ENCODE measurements at places on chromosomes 16 and 17.
A peak's percentile ranks its signal among the peaks of the same experiment; 100 is the strongest.

GRCh38 chr16:31078597-31079341 lies 4.5 kb downstream of the ZNF646 start:
- peaks cover 75% of the 10 kb centered on the region for H3K36me3 ChIP-seq
- no peaks in the 10 kb centered on the region for H3K27me3 ChIP-seq
- no peak overlapping the region for H3K4me3 ChIP-seq
- peaks cover 9% of the 10 kb centered on the region for H3K4me1 ChIP-seq

DNA sequence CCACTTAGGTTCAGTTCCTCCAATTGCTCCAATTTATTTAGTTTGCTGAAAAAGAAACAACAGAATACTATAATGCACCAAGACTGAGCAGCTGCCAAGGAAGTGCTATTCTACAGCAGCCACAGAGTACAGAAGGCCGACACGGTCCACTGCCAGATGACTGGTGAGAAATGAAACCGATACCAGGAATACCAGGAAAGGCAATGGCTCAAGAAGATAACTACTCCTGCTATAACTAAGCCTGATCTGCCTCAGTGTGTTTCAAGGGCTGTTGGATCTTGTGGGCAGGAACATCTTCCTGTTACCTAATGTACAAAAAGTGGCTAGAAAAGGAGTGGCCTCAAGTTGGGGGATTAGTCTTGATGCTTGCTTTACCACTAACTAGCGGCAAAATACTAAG lies 32.8 kb downstream of the MARVELD3 start:
- no peaks in the 10 kb centered on the region for H3K27me3 ChIP-seq
- H3K4me3 ChIP-seq, result no peak overlapping the region
- no peak overlapping the region for H3K27ac ChIP-seq
- H3K4me1 ChIP-seq, result no peaks in the 10 kb centered on the region
- peaks cover 75% of the 10 kb centered on the region for H3K36me3 ChIP-seq

DNA sequence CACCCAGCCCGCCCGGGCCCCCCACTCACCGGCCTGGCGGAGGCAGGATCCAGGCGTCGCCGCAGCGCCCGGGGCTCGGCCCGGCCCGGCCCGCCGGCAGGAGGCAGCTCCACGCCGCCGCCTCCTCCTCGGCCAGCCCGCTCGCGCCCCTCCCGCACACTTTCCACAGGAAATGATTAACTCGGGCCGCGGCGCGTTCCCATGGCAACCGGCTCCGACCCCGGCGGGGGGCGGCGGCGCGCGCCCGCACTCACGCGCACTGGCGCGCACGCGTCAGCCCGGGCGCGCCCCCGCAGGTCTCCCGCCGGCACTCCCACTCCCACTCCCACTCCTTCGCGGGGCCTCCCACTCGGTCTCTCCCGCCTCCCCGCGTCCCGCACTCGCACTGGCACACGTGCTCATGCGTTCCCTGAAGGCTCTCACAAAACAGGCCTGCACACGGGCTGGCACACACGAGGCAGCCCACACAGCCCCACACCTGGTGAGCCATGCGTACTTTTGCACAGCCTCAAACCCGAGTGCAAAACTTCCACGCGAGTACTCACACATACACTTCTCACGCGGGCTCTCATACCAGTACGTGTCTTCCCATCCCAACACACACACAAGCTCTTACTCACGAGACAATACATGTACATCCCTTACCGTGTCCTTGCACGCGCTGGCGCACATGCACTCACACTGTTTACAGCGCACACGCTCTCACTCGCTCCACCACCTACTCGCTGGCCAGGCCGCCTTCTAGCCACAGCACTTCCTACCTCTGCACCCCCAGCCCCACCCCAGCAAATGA lies at the start of gene KIFC3:
Gene KIFC3, minus strand, starts transcription at position 151 of the 793 bp plus-strand sequence. CDS start 4,248 bp downstream, outside the sequence.
- H3K27ac ChIP-seq, result peak within 1 kb of the TSS; percentile 95
- peaks cover 56% of the 10 kb centered on the region for H3K4me1 ChIP-seq
- no peaks in the 10 kb centered on the region for H3K27me3 ChIP-seq
- H3K36me3 ChIP-seq, result peaks cover 33% of the 10 kb centered on the region

- no peaks in the 10 kb centered on the region for H3K36me3 ChIP-seq
- H3K4me1 ChIP-seq, result no peaks in the 10 kb centered on the region
- no peak for DNase-seq
- H3K27ac ChIP-seq, result no peak overlapping the region
- H3K27me3 ChIP-seq, result 0 out of 2 replicates have a peak, but pooled peaks cover 3% of the 10 kb centered on the region
- no peak overlapping the region for H3K4me3 ChIP-seq
Observed at GRCh38 chr17:59287452-59287851, 44.0 kb upstream of the YPEL2 start.

GRCh38 chr17:9273428-9274391 lies 252.4 kb downstream of the NTN1 start:
- H3K4me1 ChIP-seq, result no peaks in the 10 kb centered on the region
- no peaks in the 10 kb centered on the region for H3K27me3 ChIP-seq
- no peaks in the 10 kb centered on the region for H3K36me3 ChIP-seq
- H3K4me3 ChIP-seq, result no peak overlapping the region

GRCh38 chr17:14098246-14098645 lies 28.9 kb downstream of the COX10 start:
- DNase-seq, result no peak
- no peak overlapping the region for H3K27ac ChIP-seq

- no peak for DNase-seq
- peak overlapping the region; percentile 95 for H3K27ac ChIP-seq
- no peaks in the 10 kb centered on the region for H3K27me3 ChIP-seq
- H3K4me1 ChIP-seq, result peaks cover 55% of the 10 kb centered on the region
Observed at GRCh38 chr16:15643946-15644250, 944 bp upstream of the MARF1 start.

DNA sequence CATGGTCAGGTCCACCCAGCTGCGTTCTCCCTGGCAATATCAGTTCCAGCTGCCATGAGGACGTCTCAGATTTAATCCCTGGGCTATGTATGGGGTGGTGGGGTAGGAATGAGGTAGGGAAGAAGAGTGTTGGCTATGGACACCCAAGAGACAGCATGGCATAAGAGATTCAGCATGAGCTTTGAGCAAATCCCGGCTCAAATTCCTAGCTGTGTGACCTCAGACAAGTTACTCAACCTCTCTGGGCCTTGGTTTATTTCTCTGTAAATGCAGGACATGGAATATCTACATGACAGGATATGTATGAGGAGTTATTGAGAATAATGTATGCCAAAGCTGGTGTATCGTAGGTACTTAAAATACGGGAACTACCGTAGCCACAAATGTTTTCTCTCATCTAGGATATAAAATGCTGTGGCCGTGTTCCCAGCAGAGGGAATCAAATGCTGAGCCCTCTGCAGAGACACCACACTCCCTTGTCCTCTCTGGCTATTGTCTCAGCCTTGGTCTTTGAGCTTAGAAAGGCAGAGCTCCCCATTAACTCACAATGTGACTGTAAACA lies 17.8 kb upstream of the LHX1 start:
- H3K4me3 ChIP-seq, result no peak overlapping the region
- H3K36me3 ChIP-seq, result no peaks in the 10 kb centered on the region
- no peaks in the 10 kb centered on the region for H3K27me3 ChIP-seq
- H3K27ac ChIP-seq, result no peak overlapping the region
- DNase-seq, result no peak
- H3K4me1 ChIP-seq, result peaks cover 7% of the 10 kb centered on the region
